ENCODE measurements at places on chromosomes 3 and 15.

DNA sequence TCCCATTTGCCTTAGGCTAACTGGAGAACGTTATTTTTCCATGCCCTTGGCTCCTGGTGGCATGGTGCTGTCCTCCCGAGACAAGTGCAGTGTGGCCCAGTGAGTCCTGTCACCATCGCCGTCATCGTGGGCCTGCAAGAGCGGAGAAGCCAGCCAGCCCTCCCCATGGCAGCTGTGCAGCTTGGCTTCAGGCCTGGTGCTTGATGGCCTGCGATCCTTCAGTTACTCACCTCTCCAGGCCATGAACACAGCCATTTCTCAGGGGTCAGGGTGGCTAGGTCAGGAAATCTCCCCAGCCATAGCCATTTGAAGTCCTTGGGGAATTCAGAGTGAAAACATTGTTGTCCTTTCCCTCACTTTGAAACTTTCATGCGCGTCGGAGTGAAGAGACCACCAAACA lies 189.0 kb upstream of the RGMA start:
- no peak for DNase-seq

DNA sequence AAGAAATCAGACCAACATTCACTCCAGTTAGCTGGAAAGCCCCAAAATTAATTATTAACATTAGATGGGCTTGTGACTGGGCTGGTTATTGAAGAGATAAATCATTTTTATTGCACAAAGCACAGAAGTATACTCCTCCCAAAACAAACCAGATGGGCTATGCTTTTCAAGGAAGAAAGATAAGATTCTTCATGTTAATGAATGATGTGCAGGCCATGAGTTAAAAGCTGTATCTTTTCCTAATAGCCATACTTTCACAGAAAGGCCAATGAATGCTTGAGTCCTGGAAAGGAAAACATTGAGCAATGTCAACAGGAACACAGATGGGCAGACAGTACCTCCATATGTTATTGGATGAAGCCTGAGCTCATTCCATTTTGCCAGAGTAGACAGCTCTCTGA lies 55.4 kb downstream of the OCA2 start:
- no peak for DNase-seq

DNA sequence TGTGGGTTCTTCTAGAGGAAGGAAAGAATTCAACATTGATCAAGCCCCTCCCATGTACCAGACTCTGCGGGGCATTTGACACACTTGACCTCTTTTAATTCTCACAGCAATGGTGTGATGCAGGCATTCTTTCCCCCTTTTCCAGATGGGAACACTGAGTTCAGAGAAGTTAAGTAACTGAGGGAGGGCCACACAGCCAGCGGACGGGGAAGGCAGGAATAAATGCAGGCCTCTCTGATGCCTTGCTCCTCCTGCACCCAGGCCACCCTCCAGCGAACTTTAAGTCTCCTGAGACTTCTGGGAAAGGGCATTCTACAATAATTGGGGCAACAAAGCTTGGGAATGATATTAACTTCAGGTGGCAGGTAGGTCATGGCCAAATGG lies 227.4 kb downstream of the UACA start:
- DNase-seq: no peak

GRCh38 chr3:71127052-71127831 lies 456.3 kb downstream of the FOXP1 start:
- DNase-seq: no peak

DNA sequence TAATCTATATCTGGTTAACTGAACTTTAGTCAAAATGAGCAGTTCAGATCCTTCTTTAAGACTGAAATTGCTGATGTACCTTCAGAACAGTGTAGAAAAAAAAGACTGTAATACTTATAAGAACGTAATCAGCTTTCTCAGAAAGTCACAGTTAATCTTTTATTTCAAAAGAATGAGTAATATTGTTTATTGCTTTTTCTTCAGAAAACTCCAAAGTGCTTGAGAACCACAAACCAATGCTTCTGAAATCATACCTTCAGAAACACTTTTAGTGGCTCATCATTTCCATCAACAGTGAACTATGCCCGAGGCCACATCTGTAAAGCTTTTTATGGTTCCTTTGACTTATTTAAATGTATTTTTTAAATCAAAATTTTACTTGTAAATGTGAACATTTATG lies 33.3 kb upstream of the CLASP2 start:
- no peak for DNase-seq

Measured in effector memory CD8-positive, alpha-beta T cell (primary cell).